ENCODE measurements at places on chromosomes 1 and 21.
A peak's percentile ranks its signal among the peaks of the same experiment; 100 is the strongest.

GRCh38 chr1:53362270-53362669 lies 34.4 kb upstream of the LRP8 start:
- no peak for DNase-seq

DNA sequence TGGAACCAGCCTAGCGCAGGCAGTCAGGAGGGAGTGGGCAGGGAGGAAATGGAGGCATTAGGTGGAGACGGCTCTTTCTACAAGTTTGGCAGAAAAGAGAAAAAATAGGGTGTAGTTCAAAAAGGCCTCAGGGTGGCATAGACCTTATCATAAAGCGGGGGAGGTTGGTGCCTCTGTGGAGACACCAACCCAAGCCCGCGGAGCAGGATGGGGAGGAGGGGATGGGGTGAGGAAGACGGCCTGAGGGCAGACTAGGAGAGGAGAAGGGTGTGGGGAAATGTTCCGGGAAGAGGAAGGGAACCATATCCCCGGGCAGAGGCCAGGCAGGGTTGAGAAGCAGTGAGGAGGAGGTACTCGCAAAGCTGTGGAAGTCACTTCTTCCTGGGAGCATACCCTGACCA lies 17.4 kb upstream of the SHE start:
- no peak for DNase-seq

GRCh38 chr1:207453710-207454045 lies 450 bp upstream of the CR2 start:
- DNase-seq = no peak

GRCh38 chr1:175182201-175182746 lies 10.3 kb downstream of the KIAA0040 start:
- no peak for DNase-seq

DNA sequence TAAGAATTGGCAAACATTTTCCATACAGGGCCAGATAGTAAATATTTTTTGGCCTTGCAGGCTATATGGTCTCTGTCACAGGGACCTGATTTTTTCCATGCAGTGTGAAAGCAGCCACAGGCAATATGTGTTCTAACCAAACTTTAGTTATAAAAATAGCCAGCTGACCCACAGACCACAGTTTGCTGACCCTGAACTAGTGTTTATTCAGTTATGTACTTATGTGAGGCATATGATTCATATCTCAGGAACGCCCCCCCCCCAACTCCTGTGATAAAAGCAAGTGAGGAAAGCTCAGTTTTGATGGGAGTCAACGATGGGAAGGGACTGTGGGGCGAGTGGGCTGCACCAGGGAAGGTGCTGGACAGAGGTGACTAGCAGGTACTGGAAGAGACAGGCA lies 80.1 kb downstream of the HMGB4 start:
- no peak for DNase-seq

GRCh38 chr1:196193896-196194559 lies 414.2 kb downstream of the KCNT2 start:
- DNase-seq = no peak

- DNase-seq = no peak
These were observed 3.3 kb upstream of the DBT start for GRCh38 chr1:100252901-100253300.

GRCh38 chr21:46035809-46036695 lies 54.5 kb downstream of the COL6A1 start:
- no peak for DNase-seq

- peak; percentile 85 for DNase-seq
These were observed 19.7 kb downstream of the CDK18 start for GRCh38 chr1:205523891-205524793.

DNA sequence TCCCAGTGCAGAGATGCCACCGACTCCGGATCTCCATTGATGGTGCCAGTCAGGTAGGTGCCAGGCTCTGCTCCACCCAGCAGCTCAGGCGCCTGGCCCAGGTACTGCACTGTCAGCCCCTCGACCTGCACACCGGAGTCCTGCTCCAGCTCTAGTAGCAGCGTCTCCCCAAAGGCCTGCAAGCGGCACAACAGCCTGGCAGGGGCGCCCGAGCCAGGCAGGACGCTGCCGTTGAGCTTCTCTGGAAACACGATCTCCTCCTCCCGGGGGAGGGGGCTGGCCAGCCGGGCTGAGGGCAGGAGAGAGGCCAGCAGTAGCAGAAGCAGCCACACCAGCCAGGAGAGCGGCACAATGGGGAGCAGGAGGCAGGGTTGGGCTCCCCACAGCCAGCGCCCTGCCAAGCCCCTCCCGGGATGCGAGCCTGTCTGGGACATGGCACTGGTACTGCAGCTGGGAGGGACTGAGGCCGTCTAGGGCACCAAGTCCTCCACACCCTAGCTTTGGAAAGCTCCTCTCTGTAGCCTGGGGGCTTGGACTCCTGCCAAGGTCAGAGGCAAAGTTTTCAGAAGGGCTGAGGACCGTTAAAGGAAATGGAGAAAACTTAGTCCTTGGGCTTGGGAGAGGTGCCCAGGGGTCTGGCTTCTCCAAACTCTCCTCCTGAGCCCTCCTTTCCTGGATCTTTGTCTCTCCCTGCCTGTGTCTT lies 509 bp downstream of the ADAMTS4 start:
- no peak for DNase-seq
